ENCODE measurements at places on chromosomes 7 and 10. TPM values are rescaled to one million over a fixed set of nuclear protein-coding genes. Genes with fewer than 3 reads are reported as not detected.

GRCh38 chr10:47332946-47333345 is 10.7 kb downstream of the GDF2 start:
- no peak overlapping the region for H3K27ac ChIP-seq
- H3K4me1 ChIP-seq = no peaks in the 10 kb centered on the region
- no peak for DNase-seq
- no peak overlapping the region for H3K4me3 ChIP-seq
- H3K27me3 ChIP-seq = peaks cover 5% of the 10 kb centered on the region
- no peaks in the 10 kb centered on the region for H3K36me3 ChIP-seq

DNA sequence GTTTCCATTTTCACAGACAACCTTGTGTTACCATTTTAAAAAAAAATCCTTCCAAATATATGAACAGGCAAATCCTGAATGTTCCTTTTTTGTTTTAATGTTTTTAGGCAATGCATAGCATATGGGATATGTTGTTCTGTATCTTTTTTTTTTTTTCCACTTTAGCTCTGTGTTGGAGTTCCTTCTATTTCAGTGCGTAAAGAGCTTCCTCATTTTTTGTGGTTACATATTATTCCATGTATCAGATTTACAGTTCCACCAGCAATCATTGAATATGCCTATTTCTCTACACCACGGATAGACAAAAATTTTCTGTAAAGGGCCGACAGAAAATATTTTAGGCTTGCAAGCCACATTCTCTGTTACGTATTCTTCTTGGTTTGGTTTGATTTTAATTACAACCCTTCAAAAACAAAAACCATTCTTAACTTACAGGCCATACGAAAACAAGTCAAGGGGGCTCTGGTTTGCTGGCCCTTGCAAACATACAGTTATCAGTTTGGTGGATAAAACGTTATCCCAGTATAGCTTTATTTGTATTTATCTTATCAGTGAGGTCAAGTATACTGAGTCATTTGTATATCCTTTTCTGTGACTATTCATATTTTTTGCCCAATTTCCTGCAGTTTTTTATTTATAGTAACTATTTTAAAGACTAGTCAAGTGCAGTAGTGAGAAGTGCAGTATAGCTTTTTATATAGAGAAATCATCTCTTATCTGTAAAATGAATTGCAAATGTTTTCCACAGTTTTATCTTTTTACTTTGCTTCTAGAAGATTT is 55.7 kb downstream of the RALA start:
- no peak overlapping the region for H3K27ac ChIP-seq
- no peak overlapping the region for H3K4me3 ChIP-seq
- H3K27me3 ChIP-seq = no peaks in the 10 kb centered on the region
- H3K4me1 ChIP-seq = peaks cover 16% of the 10 kb centered on the region
- DNase-seq = no peak

PLEKHA8 gene
- 12.1 TPM for total RNA-seq

DNA sequence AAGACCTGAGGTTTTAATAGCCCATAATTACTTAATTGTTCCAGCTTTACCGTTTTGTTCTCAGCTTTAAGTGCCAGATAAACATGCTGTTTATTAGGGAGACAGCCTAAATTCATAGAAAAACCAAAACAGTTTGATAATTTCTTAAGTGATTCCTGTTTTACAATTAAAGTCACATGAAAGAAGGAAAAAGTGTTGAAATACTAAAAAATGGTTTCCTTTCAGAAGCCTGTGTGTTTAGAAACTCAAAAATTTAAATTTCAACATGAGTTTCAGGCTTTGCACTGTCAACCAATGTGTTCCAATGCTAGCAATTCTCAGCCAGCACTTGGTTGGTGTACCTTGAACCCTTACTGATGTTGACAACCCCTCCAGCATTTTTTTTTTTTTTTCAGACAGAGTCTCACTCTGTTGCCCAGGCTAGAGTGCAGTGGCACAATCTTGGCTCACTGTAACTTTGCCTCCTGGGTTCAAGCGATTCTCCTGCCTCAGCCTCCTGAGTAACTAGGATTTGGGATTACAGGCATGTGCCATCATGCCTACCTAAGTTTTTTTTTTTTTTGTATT is 135.3 kb downstream of the ICA1 start:
- H3K4me1 ChIP-seq = peaks cover 80% of the 10 kb centered on the region
- peak overlapping the region; percentile 89 for H3K27ac ChIP-seq
- H3K4me3 ChIP-seq = peak overlapping the region; percentile 77
- peaks cover 6% of the 10 kb centered on the region for H3K27me3 ChIP-seq
- no peaks in the 10 kb centered on the region for H3K36me3 ChIP-seq
- no peak for DNase-seq

DNA sequence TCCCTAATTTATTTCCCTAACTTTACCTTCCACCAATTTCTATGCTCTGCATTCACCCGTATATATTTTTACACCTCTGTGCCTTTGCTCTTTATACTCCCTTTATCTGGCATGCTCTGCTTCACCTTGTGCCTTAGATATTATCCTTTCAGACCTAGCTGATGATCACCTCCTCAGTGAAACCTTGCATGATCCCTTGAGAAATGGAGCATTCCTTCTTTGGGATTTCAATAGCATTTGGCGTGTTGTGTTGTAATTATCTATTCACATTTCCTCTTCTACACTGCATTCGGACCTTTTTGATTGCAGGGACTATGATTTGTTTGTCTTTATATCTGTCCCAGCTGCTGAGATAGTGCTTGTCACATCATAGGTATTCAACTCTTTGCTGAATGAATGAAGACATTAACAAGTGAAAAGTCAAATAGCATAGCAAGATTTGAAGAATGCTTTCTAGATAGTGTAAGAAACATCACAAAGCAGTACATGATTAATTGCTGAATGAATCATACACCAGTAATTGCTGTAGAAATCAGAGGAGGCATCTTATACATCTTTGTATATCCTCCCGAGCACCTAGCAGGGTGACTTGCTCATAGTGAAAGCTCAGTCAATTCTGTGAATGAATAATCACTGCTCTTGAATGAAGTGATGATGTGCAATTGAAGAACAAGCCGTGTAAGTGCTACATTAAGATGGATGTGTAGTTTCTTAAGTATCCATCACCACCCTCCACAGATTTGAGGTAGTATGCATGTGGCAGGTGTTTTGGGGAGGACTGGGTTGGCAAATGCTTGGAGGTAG is 2.0 kb upstream of the TM9SF3 start:
- no peak overlapping the region for H3K27ac ChIP-seq
- DNase-seq = peak; percentile 58
- peaks cover 8% of the 10 kb centered on the region for H3K27me3 ChIP-seq
- no peaks in the 10 kb centered on the region for H3K36me3 ChIP-seq
- no peak overlapping the region for H3K4me3 ChIP-seq
- H3K4me1 ChIP-seq = peaks cover 18% of the 10 kb centered on the region

DDC gene
- not detected for total RNA-seq

UNCX gene
- not detected for total RNA-seq

PON1 gene
- not detected for total RNA-seq

DNA sequence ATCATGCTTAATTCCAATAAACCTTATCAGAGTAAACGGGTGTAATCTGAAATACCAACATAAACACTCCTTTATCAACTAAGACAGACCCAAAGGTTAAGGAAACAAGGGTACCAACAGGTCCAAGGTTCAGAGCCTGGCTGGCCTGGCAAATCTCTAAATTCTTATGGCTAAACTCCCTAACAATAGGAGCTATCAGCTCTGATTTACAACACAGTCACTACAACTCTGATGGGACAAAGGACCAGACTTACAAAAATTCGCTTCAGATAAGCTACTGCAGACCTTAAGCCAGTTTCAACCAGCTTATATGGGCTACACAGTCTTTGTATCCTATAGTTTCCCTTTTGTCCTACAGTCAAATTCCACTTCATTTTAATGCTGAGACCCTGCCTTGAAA is 381.9 kb downstream of the ZWINT start:
- no peak for DNase-seq
- no peak overlapping the region for H3K27ac ChIP-seq

TDRD1 gene
- total RNA-seq = 0.07 TPM

ACTL6B gene
- total RNA-seq = not detected

- H3K27ac ChIP-seq = peak overlapping the region; percentile 99
- H3K36me3 ChIP-seq = no peaks in the 10 kb centered on the region
- H3K4me3 ChIP-seq = peak overlapping the region; percentile 13
Observed at GRCh38 chr10:3873728-3874461, 88.9 kb upstream of the KLF6 start.

GJD4 gene
- not detected for total RNA-seq

CALML3 gene
- not detected for total RNA-seq

DNA sequence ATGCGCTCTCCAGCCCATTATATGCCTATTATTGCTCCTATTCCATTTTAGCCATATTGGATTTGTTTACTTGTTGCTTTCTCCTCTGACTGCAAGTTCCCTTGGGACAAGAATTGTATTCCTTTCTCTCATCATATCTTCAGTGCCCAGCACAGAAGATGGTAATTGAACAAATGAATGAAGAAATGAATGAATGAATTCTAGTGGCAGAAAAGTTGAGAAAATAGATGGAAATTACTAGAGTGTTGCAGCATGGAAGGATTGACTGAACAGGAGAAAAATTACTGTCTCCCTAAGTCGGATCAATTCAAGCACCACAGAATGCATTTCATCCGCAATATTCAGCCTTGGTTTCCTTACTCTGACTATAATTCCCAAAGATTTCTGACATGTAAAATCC is 1243.2 kb downstream of the SORCS1 start:
- H3K27me3 ChIP-seq = no peaks in the 10 kb centered on the region
- no peak overlapping the region for H3K4me3 ChIP-seq
- peaks cover 2% of the 10 kb centered on the region for H3K36me3 ChIP-seq
- H3K4me1 ChIP-seq = no peaks in the 10 kb centered on the region
- DNase-seq = no peak

DNA sequence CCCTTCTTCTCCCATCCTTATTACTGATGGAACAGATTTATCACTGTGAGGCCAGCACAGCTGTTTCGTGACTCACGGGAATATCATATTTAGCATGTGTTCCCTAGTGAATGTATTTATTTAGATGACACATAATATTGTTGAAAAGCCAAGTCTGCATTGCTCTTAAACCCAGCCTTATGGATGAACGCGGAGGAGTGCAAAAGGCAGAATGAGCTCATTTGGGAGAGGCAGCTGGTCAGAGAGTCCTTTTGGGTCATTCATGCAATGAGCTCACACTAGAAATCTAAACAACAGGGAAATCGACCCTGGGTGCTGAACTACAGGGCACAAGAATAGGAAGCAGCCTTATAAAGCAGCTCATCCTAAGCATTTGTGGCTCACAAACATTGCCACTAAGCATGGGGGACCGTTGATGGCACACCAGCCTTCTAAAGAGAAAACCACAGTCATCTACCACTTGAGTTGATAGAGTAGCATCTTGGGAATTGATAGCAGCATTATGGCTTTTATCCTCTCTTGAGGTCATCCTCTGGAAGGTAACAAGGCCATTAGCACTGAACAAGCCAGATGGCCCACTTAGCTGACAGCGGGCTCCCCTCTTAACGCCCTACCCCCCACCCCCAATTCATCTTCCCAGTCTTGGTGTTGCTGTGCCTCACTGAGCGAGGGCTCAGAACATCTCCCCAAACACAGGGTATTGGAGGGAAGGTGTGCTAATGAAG is 32.9 kb upstream of the SDK1 start:
- no peak for DNase-seq
- H3K4me3 ChIP-seq = no peak overlapping the region
- H3K27ac ChIP-seq = no peak overlapping the region
- peaks cover 19% of the 10 kb centered on the region for H3K27me3 ChIP-seq
- H3K36me3 ChIP-seq = no peaks in the 10 kb centered on the region
- H3K4me1 ChIP-seq = no peaks in the 10 kb centered on the region

- no peak overlapping the region for H3K27ac ChIP-seq
- no peak overlapping the region for H3K4me3 ChIP-seq
- no peak for DNase-seq
- H3K27me3 ChIP-seq = peaks cover 54% of the 10 kb centered on the region
Observed at GRCh38 chr7:74029089-74029785, 1.3 kb downstream of the ELN start.

SUN3 gene
- total RNA-seq = not detected

DNA sequence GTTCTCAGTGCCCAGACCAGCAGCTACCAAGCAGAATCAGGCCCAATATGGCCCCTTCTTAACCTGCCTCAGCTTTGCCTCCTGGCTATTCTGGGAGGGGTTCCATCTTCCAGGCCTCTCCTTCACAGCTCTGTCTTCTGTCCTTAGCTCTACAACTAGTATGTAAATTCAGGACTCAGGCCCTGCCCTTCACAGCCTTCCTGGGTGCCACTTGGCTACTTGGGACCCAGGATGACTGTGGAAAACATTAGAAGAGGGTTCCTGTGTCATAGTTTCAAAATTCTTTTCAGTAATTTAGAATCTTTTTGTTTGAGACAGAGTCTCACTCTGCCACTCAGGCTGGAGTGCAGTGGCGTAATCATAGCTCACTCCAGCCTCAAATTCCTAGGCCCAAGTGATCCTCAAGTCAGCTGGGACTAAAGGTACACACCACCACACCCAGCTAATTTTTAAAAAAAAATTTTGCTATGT is 33.2 kb upstream of the PAPSS2 start:
- DNase-seq = no peak
- H3K4me1 ChIP-seq = no peaks in the 10 kb centered on the region
- no peak overlapping the region for H3K4me3 ChIP-seq

COL13A1 gene
- not detected for total RNA-seq

GRCh38 chr10:123916775-123917174 is 25.2 kb upstream of the CPXM2 start:
- no peaks in the 10 kb centered on the region for H3K4me1 ChIP-seq
- H3K27me3 ChIP-seq = peaks cover 21% of the 10 kb centered on the region
- DNase-seq = no peak
- H3K4me3 ChIP-seq = no peak overlapping the region

DNA sequence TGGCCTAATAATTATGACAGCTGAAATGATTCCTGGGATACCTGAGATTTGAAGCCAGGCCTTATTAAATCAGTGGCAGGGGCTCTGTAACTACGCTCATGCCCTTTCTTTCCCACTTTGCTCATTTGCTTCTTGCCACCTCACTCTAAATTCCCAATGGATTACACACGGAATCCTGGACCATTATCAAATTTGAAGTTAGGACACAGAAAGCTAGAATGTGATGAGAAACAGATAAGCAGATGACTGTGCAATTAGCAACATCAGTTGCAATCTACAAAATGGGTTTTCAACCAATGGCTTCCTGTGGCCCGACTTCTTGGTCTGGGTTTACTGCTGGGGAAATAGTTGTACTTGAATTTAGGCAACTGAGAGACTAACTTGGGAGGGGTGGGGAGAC is 374.3 kb downstream of the INHBA start:
- H3K27ac ChIP-seq = no peak overlapping the region
- H3K4me1 ChIP-seq = no peaks in the 10 kb centered on the region
- DNase-seq = no peak

DNA sequence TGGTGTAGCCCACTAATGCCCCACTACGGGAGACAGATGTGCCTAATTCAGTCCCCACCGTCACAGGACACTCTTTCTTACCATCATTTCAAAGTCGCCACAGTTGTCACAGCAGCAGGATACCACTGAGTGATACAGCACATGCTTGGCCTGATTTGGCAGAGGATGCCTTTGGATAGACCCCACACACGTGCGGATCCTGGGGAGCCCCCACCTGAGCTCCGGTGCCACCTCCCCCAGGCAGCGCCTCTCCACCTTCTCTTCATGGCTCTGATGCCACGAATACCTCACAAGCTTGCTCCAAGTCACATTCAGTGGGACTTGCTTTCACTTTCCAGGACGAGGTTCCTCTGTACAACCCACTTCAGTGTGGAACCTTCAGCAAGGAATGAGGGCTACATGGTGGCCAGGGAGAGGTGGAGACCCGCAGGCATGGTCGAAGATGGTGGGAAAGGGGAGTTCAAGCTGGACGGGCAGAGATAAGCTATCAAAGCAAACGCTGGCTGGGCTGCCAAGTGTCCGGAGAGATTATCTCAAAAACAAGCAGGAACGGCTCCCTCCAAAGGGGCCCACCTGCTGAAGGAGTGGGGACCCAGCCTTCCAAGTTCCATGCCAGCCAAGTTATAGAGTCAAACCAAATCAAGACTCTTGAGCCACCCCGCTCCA is 107.4 kb downstream of the ZRANB1 start:
- peaks cover 6% of the 10 kb centered on the region for H3K4me1 ChIP-seq
- H3K36me3 ChIP-seq = no peaks in the 10 kb centered on the region
- peaks cover 11% of the 10 kb centered on the region for H3K27me3 ChIP-seq
- no peak overlapping the region for H3K27ac ChIP-seq

ZNF786 gene
- 7.3 TPM for total RNA-seq

Measured in activated T-cell treated with anti-CD3 and anti-CD28 coated beads, Interleukin-2, amount 50 U/mL, for 72 hours (primary cell).